ENCODE measurements at places on chromosomes 7 and 10.
A peak's percentile ranks its signal among the peaks of the same experiment; 100 is the strongest.

DNA sequence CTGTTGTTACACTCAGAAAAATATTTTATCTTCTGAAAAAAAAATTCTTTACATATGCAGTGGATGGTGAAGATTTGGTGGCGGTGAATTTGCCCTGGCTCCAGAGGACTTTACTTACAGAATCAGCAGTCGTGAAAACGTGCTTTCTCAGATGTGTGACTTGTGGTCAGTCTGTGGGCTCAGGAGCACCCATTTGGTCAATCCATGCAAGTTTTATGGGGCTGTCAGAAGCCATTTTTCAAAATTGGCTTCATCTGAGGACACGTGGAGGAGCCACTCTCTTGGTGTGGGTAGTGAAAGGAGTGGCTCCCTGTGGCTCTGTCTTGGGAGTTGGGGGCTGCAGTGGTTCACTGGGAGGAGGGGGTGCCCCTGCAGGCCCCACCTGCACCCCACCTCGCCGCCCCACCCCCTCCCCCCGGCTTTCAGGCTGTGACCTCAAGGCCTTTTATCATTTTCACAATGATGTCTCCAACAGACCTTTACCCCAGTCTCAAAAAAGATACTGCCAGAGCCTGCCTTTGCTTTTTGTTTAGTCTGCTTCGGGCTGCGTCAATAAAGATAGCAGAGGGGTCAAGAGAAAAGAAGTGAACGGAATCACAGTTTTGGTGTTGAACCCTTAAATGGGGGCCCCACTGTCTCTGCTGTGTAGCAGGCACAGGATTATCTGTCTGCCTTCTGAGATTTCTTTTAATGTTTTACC lies 137.4 kb downstream of the MGMT start:
- DNase-seq = no peak

- DNase-seq = no peak
These were observed 226.4 kb downstream of the MAD1L1 start for GRCh38 chr7:2006231-2006771.

DNA sequence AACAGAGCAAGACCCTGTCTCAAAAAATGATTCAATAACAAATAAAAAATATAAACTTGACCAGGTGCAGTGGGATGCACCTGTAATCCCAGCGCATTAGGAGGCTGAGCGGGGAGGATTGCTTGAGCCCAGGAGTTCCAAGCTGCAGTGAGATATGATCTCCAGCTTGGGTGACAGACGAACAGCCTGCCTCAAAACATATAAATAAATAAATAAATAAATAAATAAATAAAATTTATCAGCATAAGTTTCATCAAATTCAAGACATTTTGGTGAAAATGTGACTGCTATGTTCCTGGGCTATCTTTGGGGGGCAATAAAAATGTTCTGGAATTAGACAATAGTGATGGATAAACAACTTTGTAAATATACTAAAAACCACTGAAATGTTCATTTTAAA lies 4.8 kb upstream of the EIF4EBP2 start:
- no peak for DNase-seq

DNA sequence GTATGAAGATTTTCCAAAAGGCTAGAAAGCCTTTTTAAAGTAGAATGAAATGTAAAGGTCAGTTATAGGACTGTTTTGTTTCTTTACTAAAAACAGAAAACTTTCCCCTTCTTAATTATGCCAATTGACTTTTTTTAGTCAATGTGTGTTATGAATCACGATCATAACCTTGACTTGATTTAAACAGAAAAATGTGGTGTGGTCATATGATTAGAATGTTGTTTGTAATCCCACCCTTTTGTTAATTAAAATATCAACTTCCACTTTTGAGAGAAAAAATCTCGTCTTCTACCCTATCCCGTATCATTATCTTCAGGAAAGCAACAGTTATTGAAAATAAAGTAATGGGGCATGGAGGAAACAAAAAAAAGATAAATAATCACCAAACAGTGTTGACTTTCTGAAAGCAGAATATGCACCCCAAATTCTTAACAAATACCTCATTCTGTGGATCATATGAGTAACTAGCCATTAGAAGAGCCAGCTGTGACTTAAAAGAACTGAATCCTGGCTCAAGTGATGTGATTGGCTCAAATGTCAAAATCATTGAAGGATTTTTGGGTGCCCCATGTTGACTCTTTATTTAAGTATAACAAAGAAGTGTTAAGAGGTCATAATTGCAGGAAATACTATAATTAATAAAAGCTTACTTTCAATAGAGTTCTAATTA lies 32.3 kb upstream of the SLC16A12 start:
- no peak for DNase-seq

DNA sequence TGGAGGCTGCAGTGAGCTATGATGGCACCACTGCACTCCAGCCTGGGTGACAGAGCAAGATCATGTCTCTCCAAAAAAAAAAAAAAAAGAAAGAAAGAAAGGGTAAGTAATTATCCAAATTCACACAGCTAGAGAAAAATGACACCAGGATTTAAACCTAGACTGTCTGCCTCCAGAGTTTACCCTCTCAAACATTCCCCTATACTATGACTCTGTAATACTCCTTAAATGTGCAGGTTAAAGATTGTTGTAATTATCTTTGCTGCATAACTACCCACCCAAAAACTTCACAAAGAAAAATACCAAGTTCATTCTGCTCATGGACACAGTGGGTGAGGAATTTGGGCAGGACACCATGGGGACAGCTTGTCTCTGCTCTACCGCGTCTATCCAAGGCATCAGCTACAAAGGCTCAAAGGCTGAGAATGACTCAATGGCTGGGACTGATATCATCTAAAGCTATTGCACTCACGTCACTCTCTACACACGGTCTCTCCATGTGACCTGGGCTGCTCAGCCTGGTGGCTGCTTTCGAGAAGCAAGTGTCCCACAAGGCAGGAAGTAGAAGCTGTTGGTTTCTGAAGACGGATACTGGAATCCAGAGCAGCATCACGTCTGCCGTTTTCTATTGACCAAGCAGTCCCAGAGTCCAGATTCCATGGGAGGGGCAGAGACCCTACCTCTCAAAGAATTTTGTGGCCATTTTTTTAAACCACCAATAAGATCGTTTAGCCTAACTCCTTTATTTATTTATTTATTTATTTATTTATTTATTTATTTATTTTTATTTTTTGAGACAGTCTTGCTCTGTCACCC lies 185.7 kb upstream of the AUTS2 start:
- DNase-seq = no peak

DNA sequence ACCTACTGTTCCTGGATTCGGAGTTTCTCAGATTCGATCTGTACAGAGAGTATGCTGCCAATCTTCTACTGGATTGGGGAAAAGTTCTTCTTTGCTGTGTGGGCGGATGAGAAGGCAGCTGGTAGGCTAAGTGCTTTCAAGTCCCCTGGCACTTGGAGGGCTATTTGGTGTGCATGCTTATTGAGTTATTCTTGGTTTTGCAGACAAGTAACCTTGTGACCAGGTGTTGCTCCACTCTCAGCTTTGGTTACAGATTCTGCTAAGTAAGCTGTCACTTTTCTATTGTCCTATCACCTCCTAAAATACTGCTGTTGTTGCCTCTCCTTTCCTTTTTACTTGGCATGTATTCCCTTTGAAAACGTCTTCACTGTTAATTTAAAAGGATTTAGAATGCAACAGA lies 1375.1 kb upstream of the LRRTM3 start:
- DNase-seq = no peak

- DNase-seq = no peak
These were observed 14.9 kb downstream of the HIPK2 start for GRCh38 chr7:139762886-139763285.

GRCh38 chr10:47364366-47364765 lies 16.2 kb downstream of the RBP3 start:
- no peak for DNase-seq

- peak; percentile 70 for DNase-seq
These were observed 10.9 kb upstream of the LGI1 start for GRCh38 chr10:93746844-93747284.

GRCh38 chr7:116546916-116547315 lies 22.1 kb downstream of the CAV1 start:
- DNase-seq = no peak

- no peak for DNase-seq
These were observed 229.1 kb upstream of the DGKB start for GRCh38 chr7:15131661-15132060.

- no peak for DNase-seq
These were observed 47.7 kb downstream of the TBXAS1 start for GRCh38 chr7:139876622-139877283.

DNA sequence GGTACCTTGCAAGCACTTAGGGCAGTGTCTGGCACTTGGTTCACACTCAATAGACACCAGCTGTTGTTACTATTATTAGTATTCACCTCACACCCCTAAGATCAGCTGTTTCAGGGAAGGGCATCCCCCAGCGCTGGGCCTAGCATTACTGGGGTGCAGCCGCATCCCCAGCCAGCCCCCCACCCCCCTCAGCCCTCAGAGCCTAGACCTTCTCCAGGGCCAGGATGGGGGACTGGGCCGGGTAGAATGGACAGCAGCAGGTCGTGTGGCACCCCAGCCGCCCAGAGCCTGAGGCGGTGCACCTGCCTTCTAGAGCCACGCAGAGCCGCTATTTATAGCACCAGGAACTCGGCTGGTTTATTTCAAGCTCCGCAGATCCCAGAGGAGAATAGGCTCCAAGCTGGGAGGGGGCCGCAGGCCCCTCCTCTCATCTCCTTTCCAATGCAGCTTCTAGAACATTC lies 60.5 kb downstream of the GTF2IRD1 start:
- no peak for DNase-seq

GRCh38 chr10:27564398-27564797 lies 60.3 kb downstream of the RAB18 start:
- no peak for DNase-seq

- no peak for DNase-seq
These were observed 13.0 kb downstream of the DOCK1 start for GRCh38 chr10:126917975-126918908.

DNA sequence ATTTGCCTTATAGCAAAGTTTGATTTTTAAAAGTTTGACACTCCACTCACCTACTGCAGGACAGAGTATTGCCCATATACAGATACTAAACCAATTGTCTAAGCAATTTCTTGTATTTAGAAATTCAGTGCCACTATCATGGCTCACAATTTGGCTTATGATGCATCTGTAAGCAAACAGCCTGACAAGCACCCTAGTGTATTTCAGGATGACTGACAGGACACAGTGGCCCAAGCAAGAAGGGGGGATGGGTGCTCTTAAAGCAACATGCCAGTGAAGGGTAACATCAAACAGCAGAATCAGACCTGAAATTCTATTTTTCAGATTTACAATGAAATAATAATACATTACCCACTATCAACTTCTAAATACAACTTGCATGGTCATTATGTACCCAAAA lies 30.5 kb downstream of the CTNNA3 start:
- no peak for DNase-seq

DNA sequence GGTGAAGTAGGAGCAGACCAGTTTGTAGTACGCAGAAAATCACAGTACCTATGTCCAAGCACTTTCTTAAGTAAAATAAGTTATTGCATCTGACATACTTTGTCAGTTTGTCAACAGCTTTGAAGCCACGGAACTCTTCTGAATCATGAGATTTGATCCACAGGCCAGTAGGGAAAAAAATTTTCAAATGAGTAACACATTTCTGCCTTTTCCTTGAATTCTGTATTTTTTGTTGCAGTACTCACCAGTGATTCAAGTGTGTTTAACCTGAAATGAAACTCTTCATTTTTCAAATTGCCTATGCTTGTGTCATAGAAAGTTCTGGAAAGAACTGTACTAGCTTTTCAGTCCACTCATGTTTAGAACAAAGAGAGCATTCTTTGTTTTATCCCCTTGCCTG lies 337.7 kb downstream of the GATA3 start:
- DNase-seq = no peak

DNA sequence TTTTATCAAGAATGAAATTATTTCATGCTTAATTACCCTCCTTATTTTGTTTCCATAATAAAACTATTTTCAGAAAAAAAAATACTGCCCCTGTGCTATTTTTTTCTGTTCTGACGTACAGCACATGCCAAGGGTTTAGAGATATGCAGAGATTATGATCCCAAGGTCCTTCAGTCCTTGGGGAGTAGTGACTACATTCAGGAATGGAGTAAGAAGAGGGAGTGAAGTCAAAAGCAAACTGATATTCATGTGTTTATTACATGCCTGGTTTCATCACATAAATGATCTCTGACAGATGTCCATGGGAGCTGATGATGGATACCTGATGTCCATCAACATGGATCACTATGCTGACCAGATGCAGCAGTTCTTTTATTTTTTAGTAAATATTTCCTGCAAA lies 17.2 kb downstream of the AKAP9 start:
- DNase-seq = no peak

DNA sequence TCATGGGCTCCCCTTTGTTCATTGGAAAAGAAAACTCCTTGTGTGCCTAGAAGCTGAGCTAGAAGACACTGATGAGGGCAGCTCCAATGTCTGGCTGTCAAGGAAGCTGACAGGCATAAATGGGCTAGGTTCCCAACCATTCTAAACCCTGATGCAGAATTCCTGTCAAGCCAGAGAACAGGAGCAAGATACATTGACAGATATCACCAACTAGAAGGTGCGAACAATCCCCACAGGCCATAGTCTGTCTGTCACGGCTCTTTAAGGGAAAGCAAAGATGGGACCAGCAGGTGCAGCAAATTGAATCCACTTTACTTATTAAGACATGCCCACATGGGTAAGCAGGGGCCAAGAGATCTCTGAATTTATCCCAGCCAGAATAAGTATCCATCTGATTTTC lies 617.9 kb upstream of the POT1 start:
- no peak for DNase-seq

DNA sequence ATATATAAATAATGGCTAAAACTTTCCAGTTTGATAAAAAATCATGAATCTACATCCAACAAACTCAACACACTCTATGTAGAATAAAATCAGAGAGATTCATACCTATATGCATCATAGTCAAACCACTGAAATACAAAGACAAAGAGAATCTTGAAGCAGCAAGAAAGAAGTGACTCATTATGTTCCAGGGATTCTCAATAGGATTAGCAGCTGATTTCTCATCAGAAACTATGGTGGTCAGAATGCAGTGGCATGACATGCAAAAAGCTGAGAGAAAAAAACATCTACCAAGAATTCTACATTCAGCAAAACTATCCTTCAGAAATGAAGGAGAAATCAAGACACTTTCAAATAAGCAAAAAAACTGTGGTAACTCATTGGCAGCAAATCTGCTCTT lies 187.4 kb downstream of the RNLS start:
- no peak for DNase-seq

- DNase-seq = no peak
These were observed 42.3 kb upstream of the FOXI2 start for GRCh38 chr10:127694580-127695193.

GRCh38 chr7:101420436-101420835 lies 57.8 kb downstream of the COL26A1 start:
- DNase-seq = no peak

DNA sequence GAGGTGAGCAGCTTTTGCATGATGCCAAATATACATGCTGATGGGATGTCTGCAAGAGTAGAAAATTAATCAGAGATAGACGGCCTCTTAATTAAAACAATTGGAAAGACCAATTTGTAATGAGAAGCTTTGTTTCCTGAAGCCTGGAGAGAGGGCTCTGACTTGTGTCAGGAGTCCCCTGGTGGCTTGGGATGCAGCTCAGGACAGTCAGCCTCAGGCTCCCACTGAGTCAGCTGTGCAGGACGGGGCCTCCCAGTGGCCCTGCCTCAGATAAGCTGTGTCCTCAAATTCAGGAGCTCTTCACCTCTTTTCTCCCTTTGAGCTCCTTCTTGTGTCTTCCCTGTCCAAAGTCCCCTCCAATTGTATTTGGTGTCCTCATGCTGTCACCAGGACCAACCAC lies 438.9 kb upstream of the PODXL start:
- no peak for DNase-seq
